ENCODE measurements at places on chromosomes 12 and 14. TPM values are rescaled to one million over a fixed set of nuclear protein-coding genes. Genes with fewer than 3 reads are reported as not detected.

DNA sequence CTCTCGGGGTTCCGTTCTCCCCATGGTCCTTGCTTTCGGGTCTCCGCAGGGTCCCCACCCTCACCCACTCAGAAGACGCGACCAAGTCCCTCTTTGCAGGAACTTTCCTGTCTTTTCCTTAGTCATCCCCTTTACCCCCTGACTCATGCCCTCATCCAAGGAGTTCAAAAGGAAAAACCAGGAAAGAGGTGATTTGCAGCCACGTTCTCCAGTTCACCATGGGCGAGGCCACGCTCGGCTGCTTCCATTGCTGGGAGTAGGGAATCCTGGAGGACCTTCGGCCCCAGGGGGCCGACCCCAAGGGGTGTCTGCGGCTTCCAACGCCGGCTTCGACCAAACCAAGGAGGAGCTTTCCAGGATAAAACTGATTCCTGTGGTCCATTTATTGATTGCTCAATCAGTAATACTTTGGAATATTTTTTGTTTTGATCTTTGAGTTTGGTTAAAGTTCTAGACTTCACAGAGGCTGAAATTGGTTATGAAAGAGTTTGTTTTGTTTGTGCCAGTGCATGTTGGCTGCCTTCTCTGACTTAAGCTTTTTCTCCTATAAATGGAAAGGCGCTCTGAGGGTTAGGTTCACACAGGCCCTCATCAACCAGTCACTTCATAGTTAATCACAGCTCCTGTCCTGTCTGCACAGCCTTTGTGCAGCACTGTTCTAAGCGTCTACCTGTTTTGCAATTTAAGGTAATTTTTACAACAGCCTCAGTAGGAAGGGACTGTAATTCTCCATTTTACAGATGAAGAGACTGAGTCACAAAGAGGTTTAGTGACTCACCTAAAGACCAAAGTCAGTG is 827 bp downstream of the ALDH2 start:
- peak overlapping the region; percentile 91 for H3K4me3 ChIP-seq
- DNase-seq: no peak
- peaks cover 3% of the 10 kb centered on the region for H3K36me3 ChIP-seq
- H3K4me1 ChIP-seq: no peaks in the 10 kb centered on the region
- H3K27ac ChIP-seq: no peak overlapping the region
- H3K27me3 ChIP-seq: no peaks in the 10 kb centered on the region

- H3K27me3 ChIP-seq: peaks cover 74% of the 10 kb centered on the region
- peak; percentile 91 for DNase-seq
- H3K27ac ChIP-seq: no peak within 1 kb of the TSS
Measured at GRCh38 chr12:2052826-2053678, at the start of gene CACNA1C. Gene CACNA1C, plus strand, starts transcription at chr12:2052987. Its CDS starts 576 bp downstream, at chr12:2053563.

The LHX5 gene
- total RNA-seq: not detected

The RTN1 gene
- total RNA-seq: 5.5 TPM

DNA sequence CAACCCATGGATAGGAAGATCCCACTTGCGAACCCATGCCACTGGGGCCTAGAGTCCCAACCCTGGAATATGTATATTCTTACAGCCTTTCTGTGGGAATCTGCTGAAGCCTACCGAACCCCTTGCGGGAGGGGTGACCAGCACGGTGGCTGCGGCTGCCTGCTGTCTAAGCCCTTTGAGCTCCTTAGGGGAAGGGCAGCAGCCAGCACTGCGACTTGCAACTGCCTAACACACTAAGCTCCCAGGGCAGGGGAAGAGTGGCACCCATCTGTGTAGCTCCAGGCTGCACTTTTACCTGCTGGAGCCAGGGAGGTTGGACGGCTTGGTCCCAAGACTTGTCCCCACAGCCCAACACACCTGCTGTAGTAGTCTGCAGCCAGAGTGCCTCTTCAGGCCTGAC is 1968.7 kb upstream of the FLRT2 start:
- H3K27ac ChIP-seq: no peak overlapping the region
- H3K27me3 ChIP-seq: no peaks in the 10 kb centered on the region
- H3K4me3 ChIP-seq: no peak overlapping the region
- H3K36me3 ChIP-seq: no peaks in the 10 kb centered on the region
- no peaks in the 10 kb centered on the region for H3K4me1 ChIP-seq

GRCh38 chr12:95418142-95418541 is 55.8 kb upstream of the METAP2 start:
- H3K4me3 ChIP-seq: no peak overlapping the region
- no peaks in the 10 kb centered on the region for H3K27me3 ChIP-seq
- no peaks in the 10 kb centered on the region for H3K36me3 ChIP-seq
- peak; percentile 16 for DNase-seq
- H3K4me1 ChIP-seq: no peaks in the 10 kb centered on the region

Measured in endodermal cell (in vitro differentiated cells).